ENCODE measurements at places on chromosomes 1 and 21.
A peak's percentile ranks its signal among the peaks of the same experiment; 100 is the strongest.

- DNase-seq, result no peak
These were observed 140.9 kb downstream of the MIS18A start for GRCh38 chr21:32137931-32138330.

GRCh38 chr1:46637444-46638083 lies 21.0 kb upstream of the MOB3C start:
- no peak for DNase-seq

- DNase-seq, result no peak
These were observed 323.2 kb downstream of the KIF26B start for GRCh38 chr1:245477941-245478340.

DNA sequence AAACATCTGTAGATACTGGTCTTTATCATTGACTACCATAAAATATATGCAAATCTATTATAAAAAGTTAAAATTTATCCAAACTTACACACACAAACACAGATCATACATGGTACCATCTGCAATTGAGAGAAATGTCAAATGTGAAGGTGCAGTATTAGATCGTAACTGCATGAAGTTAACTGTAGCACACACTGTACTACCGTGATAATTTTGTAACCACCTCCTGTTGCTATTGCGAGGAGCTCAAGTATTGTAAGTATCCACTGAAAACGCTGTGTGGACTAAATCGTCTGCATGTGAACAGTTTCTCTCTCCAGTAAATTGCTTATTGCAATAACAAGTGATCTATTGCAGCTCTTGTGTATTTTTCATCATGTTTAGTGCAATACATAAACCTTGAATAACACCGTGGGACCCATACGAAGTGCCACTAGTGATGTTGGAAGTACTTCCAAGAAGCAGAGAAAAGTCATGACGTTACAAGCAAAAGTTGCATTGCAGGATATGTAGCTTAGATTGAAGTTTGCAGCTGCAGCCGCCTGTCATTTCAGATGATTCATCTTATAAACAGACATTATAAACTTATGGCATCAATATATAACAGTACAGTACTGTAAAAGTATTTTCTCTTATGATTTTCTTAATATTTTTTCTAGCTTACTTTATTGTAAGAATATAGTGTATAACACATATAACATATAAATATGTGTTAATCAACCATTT lies 172.9 kb downstream of the SDCCAG8 start:
- DNase-seq, result no peak

DNA sequence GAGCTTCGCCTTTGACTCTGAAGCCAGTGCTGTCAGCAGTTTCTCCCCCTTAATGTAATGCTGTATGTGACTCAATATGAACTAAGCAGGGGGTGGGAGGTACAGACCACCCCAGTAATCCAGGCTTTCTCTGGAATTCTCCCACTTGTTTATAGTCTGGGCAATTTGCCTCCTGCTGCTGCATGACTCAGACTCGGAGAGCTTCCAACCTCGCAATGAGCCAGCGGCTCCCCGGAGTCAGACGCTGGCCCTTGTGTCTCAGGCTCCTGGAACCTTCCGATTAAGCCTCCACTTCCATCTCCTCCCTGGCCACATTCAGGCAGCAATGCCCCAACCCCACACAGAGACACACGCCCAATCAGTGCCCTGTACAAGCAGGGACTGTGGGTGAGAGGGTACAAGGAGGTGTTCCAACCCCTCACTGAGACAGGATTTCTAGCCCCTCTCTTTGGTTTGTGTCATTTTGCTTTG lies 471.7 kb upstream of the VAMP3 start:
- peak; percentile 89 for DNase-seq

- DNase-seq, result no peak
These were observed 12.1 kb upstream of the GBP6 start for GRCh38 chr1:89351597-89352311.

DNA sequence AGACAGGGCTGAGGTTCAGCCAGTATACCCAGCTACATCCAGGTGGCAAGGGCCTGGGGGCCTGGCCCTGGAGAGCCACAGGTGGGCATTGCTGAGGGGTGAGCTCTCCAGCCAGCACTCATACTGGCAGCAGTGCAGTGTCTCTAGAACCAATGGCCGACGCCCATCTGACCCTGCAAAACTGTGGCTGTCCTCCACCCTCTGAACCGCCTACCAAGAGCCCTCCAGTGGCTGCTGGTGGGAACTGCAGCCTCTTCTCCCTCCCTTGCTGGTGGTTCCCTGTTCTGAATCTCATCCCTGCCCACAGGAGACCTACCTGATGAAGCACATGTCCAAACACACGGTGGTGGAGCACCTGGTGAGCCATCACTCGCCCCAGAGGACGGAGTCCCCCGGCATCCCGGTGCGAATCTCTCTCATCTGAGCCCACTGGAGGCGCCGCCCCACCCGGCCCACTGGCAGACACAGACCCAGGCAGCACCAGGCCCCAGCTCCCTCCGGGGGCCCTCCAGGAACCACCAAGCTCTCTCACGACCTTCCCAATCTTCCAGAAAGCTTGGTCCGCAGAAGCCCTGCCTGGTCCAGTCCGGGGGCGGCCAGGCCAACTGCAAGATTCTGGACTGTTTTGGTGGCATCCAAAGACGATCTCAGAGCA lies 22.1 kb downstream of the A3GALT2 start:
- DNase-seq, result peak; percentile 83

GRCh38 chr1:231013391-231014015 lies 26.6 kb downstream of the FAM89A start:
- DNase-seq, result no peak

DNA sequence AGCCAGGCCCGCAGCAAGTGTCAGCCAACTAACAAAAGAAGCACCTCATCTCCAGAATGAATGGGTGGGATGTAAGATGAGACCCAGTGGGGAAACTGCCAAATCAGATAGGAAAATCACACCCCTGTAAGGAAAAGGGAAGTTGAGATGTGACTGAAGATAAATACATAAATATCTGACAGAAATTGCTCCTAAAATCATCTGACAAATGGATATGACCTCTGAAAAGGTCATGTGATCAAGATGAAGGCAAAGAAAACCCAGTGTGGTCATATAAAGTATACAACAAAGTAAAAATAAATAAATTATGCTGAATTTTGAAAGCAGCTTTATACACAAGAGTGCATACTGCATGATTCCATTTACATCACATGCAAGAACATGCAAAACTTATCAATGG lies 12.7 kb downstream of the SIPA1L2 start:
- peak; percentile 48 for DNase-seq

DNA sequence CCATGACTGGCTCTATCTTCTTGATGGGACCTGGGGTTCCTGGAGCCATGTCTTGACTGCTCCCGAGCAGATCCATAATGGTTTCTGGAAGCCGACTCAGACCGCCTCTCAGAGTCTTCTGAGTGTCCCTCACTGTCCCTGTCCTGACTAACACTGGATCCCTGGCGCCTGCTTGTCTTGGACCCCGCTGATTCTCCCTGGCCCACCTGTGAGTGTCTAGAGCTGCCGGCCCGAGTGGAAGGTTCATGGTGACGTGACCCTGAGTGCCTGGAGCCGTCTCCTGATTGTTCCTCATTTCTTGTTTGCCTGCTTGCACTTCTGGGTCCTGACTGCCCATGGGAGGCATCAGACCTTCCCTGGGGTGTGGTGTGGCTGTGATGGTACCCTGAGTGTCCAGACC lies 15.1 kb downstream of the FLG start:
- DNase-seq, result no peak

- peak; percentile 96 for DNase-seq
These were observed 162.4 kb downstream of the TPR start for GRCh38 chr1:186212568-186213224.

- DNase-seq, result no peak
These were observed 68.7 kb downstream of the HIVEP3 start for GRCh38 chr1:41850029-41850428.

- peak; percentile 13 for DNase-seq
These were observed 141.8 kb downstream of the TTLL7 start for GRCh38 chr1:83857103-83857502.

DNA sequence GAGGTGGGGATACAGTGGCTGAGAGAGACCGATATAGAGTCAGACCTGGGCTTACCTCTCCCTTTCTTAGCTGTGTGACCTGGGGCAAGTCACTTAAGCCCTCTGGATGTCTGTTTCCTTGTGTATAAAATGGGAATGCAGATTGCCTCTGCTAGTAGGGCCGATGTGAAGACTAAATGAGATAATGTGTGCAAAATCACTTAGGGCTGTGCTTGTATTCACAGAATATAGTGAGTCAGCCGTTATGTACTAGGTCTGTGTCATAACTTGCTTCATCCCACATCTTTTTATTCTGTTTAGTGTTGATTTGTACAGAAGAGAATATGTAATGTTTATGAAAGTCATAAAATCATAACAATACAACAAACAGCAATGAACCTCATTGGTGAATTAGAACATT lies 56.0 kb downstream of the PTPRU start:
- no peak for DNase-seq

GRCh38 chr1:118984086-118984721 lies 3.9 kb downstream of the TBX15 start:
- DNase-seq, result peak; percentile 94

GRCh38 chr1:235100194-235100772 lies 28.4 kb downstream of the TOMM20 start:
- peak; percentile 39 for DNase-seq

DNA sequence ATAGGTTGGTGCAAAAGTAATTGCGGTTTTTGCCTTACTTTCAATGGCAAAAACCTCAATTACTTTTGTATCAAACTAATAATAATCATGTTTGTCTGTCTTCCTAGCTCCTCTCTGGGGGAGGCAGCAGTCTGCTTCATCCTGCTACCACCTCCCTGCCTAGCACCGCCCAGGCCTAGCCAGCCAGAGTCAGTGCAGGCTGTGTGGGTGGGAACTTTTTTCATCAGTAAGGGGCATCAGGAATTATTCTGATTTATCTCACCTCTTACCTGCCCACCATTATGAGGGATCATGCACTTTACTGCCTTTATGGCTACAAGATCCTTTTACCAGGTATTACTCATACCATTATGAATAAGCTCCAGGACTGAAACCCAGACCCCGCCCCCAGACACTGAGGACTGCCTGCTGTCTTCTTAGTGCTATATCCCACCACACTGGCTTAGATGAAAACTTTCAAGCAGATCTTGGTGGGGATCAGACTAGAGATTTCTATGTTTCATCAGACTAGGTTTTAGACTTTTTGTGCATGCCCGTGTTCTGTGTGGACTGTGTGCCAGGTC lies 116.4 kb downstream of the PBX1 start:
- DNase-seq, result no peak

Measured in mesendoderm (in vitro differentiated cells).